Activated T-cell treated with anti-CD3 and anti-CD28 coated beads for 24 hours (primary cell): ENCODE measurements at places on chromosomes 13 and 19.

DNA sequence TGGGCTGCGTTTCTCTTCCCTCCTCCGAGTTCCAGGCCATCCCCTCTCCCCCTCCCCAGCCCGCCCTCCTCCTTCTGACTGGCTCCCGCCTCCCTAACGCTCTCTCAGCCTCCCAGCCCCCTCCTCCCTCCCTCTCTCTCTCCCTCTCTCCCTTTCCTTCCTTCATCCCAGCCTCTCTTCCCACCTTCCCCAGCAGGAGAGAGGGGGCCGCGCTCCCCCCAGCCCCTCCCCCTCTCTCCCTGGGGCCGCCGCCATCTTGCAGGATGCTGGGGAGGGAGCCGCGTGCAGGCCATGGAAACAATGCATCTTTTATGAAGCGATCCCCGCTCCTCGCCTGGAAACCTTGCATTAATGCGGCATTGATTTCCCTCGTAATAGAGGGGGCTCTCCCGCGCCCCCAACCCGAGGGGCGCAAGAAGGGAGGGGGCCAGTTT is 42.6 kb upstream of the ADGRL1 start:
- peak; percentile 23 for DNase-seq

- DNase-seq, result no peak
Measured at GRCh38 chr13:60165391-60166099, 1.8 kb upstream of the DIAPH3 start.

- DNase-seq, result no peak
Measured at GRCh38 chr19:29546583-29547190, 20.9 kb downstream of the VSTM2B start.

GRCh38 chr13:39685652-39686051 is 30.2 kb downstream of the COG6 start:
- no peak for DNase-seq

GRCh38 chr19:35023428-35023827 is 6.8 kb upstream of the SCN1B start:
- DNase-seq, result no peak

DNA sequence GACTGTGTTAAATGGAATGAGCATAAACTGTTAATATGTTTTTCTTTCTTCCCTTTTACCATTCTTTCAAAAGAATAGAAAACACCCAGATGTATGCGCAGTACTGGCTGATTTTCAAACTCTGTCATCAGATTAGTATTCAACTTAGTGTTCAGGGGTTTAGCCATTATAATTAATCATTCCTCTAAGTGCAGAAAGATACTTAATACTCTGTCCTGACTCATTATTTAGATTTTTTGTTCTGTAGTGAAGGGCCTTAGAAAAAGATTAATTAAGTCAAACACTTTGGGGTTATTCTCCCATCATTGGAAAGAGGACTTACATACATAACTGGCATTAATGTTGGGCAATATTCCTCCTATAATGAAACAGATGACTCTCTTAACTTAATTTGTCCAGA is 1316.7 kb upstream of the SLC10A2 start:
- DNase-seq, result no peak

- no peak for DNase-seq
Measured at GRCh38 chr19:47283405-47284059, 8.8 kb downstream of the INAFM1 start.

DNA sequence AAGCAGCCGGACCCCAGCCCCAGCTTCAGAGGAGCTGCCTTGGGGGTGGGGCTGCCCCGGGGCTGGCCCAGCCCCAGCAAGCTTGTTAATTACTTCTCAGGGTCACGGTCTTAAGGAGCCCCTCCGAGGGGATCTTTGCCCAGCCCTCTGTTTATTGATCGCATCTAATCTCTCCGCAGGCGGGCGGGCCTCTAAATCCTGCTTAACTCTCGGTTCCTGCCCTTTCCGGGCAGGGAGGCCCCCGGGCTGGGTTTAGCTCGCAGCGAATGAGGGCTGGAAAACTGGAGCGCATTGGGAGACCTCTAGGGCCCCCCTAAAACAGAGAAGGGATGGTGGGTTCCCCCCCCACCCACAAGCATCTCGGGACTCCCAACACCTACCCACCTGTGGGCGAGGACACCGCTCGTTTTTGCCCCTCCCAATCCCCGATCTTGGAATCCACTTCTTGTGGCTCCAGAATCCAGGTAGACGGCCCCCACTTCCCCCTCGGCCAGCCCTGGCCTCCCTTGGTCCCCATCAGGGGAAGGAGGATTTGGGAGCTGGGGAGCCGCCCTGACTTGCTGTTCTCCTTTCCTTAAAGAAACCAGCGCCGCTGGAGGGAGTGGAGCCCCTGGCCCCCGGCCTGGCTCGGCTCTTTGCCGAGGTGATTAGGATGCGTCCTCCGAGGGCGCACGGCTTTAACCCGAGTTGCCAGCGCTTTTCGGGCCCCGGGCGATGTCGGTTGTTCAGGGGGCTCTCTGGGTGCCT is 59.5 kb upstream of the ADGRL1 start:
- no peak for DNase-seq

- DNase-seq, result no peak
Measured at GRCh38 chr13:69597088-69597487, 510.5 kb upstream of the ATXN8OS start.

- DNase-seq, result no peak
Measured at GRCh38 chr13:51647067-51647466, 62.8 kb downstream of the WDFY2 start.

- no peak for DNase-seq
Measured at GRCh38 chr13:99103536-99103935, 97.1 kb upstream of the UBAC2 start.

GRCh38 chr13:71964491-71965100 is 97.6 kb upstream of the DACH1 start:
- DNase-seq, result no peak

GRCh38 chr19:12513531-12514061 is 29.0 kb upstream of the ZNF709 start:
- DNase-seq, result no peak

DNA sequence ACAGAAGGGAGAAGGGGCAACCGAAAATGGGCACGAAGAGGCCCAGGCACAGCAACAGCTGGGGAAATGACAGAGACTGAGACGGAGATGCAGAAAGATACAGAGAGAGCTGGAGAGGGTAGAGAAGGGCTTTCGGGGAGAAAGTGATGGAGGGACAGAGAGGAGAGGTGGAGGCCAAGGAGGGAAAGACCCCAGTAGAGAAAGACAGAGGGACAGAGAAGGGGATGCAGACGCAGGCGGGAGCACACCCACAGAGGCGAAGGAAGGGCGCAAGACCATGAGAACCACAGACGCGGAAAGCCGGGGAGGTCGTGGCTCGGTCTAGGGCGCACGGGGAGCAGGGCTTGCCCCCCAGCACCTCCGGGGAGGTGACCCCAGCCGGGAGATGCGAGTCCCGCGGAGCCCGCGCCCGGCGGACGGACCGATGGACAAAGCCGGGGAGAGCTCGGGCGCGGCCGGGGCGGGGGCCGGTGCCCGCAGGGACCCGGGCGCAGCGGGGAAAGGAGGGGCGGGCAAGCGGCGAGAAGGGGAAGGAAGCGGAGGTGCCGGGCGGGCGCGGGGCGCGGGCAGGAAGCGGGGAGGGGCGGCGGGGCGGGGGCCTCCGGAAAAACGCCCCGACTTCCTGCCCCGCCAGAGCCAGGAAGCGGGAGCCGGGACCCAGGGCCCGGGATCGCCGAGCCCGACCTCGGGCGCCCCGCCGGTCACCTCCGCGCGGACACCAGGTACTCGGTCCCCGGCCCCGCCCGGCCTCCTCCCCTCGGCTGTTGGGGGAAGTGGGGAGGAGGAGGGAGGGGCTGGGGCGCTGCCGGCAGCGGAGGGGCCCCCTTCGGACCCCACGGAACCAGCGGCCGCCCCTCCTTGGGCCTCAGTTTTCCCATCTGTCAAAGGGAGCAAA is at the start of gene ARHGEF1:
TSS of gene ARHGEF1 (plus strand) at position 617 of the 895 bp plus-strand sequence. CDS start 4,899 bp downstream, outside the sequence.
- no peak for DNase-seq

DNA sequence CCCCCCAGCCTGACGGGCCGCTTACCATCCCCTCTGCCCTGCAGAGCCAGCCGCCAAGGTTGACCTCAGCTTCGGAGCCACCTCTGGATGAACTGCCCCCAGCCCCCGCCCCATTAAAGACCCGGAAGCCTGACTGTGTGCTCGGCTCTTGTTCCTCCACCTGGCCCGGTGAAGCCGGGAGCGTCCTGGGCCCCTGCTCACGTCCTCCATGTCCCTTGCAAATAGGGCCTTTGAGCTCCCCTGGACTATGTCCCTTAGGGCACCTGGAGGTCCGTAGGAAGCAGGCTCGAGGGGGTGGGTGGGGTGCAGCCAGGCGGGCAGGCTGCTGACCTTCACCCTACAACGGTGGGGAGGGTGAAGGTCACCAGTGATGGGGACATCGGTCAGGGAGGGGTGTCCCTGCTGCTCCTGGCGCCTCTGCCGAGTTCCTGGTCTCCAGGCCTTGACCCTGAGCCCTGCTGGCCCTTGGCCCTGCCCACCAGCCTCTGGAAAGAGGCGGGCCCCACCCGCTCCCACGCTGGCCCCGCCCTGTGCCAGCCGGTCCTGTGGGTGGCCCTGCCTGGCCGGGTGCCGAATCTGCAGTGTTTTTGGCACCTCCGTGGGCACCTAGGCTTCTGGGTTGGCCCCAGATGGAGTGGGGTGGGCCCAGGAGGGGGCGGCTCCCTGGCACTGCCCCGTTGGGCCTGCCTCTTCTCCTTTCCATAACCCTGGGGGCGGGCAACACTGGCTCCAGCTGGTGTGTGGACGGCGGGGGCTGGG is 3.3 kb downstream of the ATP5F1D start:
- DNase-seq, result no peak

DNA sequence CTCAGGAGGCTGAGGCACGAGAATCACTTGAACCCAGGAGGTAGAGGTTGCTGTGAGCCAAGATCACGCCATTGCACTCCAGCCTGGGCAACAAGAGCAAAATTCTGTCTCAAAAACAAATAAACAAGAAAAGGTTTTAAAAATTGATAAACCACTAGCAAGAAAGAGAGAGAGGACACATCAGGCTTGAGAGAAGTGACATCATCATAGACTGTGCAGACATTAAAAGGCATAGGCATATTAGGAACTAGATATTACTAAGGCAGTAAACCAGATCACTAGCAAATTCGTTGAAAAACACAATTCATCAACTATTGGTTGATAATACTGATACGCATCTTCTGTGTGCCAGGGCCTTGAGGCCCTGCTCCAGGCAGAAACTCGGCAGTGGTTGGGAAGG is 7.7 kb downstream of the A1BG start:
- DNase-seq, result no peak

- no peak for DNase-seq
Measured at GRCh38 chr19:51571599-51571998, 516 bp downstream of the ZNF175 start.

DNA sequence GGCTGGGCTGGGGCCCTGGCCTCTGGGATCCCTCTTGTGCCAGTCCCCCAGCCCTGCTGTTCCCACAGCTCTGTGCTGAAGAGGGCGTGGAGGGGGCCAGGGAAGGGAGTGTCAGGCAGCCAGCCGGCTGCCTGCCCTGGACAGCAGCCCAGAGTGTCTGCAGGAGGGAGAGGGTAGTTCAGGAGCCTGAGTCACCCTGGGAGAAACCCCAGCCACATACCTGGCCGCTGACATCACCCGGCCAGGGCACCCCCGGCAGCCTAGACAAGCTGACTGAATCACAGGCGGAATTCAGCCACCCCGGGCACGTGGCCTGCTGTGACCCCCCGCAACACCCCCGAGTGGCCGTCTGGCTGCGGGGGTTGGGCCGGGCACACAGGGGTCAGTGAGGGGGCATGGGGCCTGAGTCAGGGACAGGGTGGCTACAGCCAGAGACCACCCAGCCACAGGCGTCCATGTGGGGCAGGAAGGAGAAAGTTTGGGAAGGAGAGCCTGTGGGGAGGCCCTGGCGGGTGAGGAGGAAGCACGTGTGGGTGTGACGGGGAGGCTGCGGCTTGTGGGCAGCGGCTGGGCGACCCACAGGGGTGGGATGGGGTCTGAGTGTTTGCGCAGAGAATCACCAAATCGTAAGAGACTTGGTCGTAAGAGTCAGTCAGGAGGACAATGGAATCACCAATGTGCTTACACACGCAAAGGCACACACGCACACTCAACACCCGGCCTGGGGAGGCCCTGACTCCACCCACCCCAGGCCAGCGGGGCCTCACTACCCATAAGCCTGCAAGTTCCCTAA is 11.9 kb upstream of the FOSB start:
- no peak for DNase-seq

DNA sequence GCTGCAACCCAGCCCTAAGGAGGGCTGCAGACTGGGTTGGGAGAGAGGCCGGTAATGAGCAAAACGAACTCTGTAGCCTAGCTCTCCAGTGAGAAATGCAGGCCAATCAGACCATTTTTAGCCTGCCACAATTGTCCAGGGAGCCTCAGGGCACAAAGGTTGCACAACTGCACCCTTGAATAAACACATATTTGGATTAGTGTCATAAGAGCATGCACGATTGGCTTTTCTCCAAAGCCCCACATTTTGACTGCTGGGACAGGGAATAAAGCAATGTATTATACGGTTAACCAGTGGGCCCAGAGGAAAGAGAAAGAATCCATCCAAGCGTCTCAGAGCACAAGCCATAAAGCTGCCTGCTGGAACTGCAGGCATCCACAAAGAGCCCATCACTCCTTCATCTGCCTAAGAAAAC is 729.4 kb upstream of the SGCG start:
- no peak for DNase-seq

DNA sequence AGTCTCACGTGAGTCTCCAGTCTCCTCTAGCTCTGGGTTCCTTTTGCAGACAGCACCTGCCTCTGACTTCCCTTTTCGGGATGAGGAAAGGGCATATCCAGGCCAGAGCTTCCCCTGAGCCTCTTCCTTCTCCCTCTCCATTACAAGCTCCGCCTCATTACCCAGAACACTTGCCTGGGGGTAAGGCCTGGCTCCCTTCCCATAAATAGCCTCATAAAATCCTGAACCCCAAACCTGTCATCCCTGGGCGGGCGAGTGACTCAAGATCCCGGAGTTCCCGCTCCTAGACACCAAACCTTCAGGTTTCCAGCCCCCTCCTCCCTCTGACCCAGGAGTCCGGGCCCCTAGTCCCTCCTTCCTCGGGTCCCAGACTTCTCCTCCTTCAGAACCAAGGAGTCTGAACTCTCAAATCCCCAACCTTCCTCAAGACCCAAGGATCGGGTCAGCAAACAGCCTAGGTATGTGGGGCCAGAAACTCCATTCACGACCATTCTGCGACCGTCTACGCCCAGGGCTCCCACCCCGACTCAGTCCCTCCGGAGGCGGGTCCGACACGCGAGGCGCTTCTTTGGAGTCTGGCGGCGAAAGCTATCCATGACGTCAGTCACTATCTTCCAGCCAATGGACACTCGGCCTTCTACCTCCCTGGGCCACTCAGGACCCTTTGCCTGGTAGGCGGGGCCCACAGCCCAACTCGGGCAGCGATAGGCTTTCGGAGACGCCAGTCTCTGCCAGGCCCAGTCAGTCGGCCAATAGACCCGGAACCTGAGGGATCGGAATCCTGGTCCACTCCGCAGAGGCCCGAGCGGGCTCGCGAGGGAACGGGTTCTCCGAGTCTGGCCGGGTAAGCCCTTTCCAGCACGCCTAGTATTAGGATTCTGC is 6.5 kb upstream of the CNFN start:
- peak; percentile 97 for DNase-seq

GRCh38 chr19:10747674-10748073 is 29.8 kb downstream of the DNM2 start:
- no peak for DNase-seq

- no peak for DNase-seq
Measured at GRCh38 chr19:8192221-8192820, 16.8 kb upstream of the CERS4 start.
